ACHN (cell line): ENCODE measurements at places on chromosomes 7 and 10.

DNA sequence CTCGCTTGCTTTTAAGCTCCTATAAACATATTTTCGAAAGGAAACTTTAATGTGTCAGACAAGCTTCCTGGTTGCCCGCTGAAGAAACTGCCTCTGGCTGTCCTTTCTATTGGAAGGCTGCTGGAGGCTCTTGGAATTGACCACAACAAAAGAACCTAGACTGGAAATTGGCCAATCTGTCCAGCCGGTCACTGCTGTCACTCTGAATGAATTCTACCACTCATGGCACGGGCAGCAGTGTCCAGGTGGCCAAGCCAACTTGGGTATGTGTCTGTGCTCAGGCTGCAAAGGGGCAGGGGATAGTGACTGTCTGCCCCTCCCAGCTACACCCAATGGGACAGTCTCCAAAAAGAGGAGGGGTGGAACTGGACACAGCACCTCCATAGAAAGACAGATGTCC, 57.6 kb downstream of the CDH23 start:
- DNase-seq = no peak

GRCh38 chr7:117375380-117375779, 51.9 kb downstream of the ASZ1 start:
- peak; percentile 12 for DNase-seq

DNA sequence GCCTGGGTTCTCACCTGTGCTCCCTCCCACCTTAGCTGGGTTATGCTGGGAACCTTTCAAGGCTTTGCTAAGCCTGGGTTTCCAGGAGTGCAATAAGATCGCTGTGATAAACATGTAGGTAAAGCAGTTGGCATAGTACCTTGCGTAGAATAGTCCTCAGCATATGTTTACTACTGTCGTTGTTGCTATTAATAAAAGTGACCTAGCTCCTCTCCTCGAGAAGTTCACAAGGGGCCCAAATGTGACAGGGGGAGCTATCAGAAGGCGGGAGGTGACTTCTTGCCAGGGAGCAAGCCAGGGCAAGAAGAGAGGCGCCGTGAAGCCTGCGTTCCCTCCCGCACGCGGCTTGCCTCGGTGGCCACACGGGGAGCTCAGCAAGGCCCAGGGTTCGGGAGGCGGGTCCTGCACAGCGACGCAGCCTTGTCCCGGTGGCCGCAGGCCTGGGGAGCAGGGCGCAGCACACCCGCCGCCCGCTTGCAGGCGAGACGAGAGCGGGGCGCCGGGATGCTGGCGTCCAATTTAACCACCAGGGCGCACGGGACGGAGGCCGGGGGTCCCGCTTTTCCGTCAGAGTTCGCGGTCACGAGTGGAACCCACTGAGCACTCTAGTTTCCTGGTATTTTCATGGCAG, 106.2 kb downstream of the SNX10 start:
- DNase-seq = peak; percentile 65

DNA sequence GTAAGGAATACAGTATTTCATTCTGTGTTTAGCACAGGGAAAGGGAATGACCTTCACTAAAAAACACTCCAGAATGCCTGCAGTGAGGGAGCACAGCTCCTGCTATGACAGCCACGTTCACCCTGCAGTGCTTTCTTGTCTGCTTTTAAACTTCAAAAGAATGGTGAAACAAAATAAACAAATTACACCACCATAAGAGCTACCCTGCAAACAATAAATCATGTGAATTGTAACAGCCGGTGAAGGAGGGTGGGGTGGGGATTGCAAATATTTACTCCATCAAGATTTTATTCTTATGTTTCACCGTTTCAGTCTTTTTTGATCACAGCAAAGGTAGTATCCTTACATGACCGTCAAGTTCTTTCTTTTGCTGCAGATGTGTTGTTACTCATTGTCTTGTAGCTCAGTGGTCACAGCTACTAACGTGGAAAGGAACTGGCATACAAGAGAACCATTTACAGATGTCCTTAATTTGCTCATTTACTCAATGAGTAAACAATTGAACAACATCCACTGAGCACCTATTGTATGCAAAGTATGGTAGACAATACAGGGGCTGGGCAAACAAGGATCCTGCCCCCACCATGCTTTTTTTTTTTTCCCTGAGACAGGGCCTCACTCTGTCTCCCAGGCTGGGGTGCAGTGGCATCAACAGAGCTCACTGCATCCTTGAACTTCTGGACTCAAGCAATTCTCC, 4.1 kb upstream of the CHN2 start:
- no peak for DNase-seq

GRCh38 chr7:22270371-22270770, 86.6 kb downstream of the RAPGEF5 start:
- peak; percentile 23 for DNase-seq

- no peak for DNase-seq
Observed at GRCh38 chr7:99594948-99595745, 2.9 kb upstream of the TMEM225B start.
